H9 (cell line): ENCODE measurements at places on chromosomes 3 and 15. TPM values are rescaled to one million over a fixed set of nuclear protein-coding genes. Genes with fewer than 3 reads are reported as not detected.

The SELENOT gene
- 73.8 and 79.1 TPM in 2 replicates for total RNA-seq

DNA sequence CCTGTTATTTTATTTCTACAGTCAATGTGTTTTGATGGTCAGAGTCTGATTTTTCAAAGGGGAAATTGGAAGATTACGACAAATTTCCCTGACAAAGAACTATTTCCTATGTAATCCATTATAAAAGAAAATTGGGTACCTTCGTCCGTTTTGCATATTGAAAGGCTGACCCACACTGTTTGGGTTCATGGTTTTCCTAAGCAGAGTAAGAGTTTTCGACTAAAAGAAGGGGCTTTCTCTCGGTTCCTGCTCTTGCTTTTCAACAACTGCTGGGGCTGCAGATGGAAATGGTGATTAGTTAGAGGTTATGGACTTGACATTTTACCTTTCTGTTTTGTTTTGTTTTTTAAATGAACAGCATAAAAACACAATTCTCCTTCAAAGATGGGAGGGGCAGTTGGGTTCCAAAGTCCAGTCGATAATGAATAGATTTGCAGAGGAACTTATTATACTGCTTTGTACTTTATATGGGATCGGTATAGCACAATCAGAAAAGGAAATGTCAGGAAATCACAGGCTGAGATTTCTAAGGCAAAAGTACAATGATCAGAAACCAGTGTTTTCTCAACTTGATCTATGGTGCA is 978 bp downstream of the KCNMB2 start:
- DNase-seq, result no peak

- DNase-seq, result no peak
These were observed 176.7 kb downstream of the CHL1 start for GRCh38 chr3:373193-373779.

DNA sequence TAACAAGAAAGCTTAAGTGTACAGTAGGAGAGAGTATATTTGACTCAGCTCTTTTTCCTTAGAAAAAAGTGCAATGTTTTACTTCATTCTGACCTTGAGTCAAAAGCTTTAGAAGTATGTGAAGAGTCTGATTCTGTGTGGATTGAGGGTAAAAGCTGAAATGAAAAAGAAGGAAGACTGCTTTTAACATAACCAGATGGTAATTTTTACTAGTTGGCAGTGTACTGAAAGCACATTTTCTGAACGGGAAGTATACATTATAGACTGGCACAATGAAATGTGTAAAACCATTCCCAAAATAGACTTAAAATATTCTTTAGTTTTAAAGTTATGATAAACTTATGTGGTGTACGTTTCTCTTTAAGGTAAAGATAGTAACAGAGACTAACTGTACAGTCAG is 197.8 kb upstream of the ZNF717 start:
- no peak for DNase-seq
